ENCODE measurements at places on chromosomes 11 and 22. TPM values are rescaled to one million over a fixed set of nuclear protein-coding genes. Genes with fewer than 3 reads are reported as not detected.

Gene TTLL1
- total RNA-seq = 5.6 TPM

Gene APOL1
- total RNA-seq = 13.3 TPM

DNA sequence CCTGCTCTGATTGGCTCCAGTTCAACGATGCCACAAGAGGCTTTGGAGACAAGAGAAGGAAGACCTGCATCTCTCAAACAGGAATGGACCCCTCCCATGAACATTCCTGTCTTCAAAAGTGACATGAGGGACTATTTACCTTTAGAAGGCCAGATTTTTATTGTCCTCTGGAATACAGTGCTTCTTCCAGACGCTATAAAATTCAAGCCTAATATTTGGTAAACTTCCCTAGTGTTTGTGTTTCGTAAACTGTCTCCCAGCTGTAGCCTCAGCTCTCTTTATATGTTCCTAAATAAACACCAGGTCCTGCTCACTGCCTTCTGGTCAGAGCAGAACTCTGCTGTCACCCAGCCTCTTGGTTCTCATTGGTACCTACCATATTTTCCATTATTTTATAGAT lies 157.8 kb downstream of the CCDC34 start:
- H3K4me3 ChIP-seq = no peak overlapping the region
- no peaks in the 10 kb centered on the region for H3K4me1 ChIP-seq
- no peak overlapping the region for H3K27ac ChIP-seq
- no peaks in the 10 kb centered on the region for H3K27me3 ChIP-seq

Gene AP2A2
- total RNA-seq = 41.2 TPM

Gene MS4A15
- total RNA-seq = not detected

Measured in uterus (tissue), 4 donors.